ENCODE measurements at places on chromosomes 4 and X.
A peak's percentile ranks its signal among the peaks of the same experiment; 100 is the strongest.

- DNase-seq, result peak; percentile 8
Observed at GRCh38 chrX:47501226-47502074, 18.4 kb upstream of the ZNF41 start.

DNA sequence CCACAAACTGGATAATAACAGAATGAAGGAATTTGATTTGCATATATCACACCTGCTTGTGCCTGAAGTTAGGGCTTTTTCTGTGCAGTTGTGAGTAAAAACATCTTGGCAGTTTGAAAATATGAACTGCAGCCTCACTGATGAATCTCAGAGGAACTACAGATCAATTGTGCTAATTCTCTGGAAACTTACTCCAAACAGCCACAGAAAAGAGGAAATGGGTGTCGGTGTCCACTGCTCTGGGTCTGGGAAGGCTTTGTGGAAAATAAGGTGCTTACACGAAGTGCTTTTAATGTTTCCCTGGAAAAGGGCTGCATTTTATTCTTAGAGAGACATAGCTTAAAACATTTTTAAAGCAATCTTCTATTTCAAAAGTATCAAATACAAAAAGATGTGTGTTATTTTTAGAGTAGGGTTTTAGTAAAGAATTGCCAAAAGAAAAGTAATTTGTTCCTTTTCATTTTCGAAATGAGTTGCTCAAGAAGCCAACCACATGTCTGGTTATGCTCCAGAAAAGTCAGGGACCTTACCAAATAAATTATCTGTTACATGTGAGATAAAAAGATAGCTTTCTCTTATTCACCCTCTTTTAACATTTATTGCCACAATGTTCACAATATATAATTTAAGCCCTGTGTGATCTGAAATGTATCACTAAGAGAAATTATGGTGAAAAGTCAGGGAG, 240.1 kb downstream of the FRAS1 start:
- no peak for DNase-seq

GRCh38 chrX:104284507-104284906, 29.8 kb upstream of the ESX1 start:
- no peak for DNase-seq

DNA sequence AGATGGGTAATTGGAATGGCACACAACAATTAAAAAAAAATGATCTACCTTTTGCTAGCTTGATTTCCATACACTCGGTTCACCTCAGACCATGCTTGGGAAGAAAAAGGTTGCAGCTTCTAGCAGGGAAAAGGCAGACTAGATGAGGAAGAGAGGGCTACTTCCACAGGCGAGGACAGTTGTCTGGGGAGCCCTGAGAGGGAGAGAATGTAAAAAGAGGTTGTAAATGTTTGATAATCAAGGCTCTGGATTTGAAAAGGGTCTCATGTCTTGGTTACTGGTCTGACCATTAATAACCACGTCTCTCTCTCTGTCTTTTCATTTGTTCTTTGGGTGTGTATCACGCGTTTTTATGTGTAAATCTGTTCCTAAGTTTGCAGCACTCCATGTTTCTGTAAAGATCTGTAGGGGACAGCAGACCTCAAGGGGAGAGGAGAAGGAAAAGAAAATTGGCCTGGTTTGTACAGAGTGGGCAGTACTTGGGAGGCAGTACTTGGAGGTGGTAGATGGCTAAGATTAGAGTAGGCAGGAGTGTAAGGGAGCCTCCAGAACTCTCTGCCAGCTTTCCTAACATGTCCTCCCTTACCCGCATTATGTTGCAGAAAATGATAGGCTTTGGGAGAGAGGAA, 750 bp downstream of the ARMCX5 start:
- no peak for DNase-seq

DNA sequence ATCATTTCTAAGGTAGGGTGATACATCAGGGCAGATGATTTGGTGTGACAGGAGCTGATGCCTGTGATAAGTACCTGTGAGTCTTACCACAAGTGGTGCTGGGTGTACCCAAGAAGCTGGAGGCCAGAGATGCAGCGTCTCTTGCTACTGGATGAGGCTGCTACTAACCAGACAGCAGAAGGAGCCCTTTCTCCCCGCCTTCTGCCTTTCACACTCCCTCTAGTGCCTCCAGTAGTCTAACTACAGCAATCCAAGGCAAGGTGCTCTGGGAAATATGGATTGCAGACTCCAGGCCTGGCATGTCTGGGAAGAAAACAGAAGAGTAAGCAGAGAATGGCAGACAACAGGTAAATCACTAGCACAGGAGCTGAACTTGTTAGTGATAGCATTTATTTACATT, 470.8 kb downstream of the NKX6-1 start:
- DNase-seq, result no peak

- DNase-seq, result no peak
Observed at GRCh38 chr4:45693746-45694145, 430.1 kb downstream of the GABRG1 start.

DNA sequence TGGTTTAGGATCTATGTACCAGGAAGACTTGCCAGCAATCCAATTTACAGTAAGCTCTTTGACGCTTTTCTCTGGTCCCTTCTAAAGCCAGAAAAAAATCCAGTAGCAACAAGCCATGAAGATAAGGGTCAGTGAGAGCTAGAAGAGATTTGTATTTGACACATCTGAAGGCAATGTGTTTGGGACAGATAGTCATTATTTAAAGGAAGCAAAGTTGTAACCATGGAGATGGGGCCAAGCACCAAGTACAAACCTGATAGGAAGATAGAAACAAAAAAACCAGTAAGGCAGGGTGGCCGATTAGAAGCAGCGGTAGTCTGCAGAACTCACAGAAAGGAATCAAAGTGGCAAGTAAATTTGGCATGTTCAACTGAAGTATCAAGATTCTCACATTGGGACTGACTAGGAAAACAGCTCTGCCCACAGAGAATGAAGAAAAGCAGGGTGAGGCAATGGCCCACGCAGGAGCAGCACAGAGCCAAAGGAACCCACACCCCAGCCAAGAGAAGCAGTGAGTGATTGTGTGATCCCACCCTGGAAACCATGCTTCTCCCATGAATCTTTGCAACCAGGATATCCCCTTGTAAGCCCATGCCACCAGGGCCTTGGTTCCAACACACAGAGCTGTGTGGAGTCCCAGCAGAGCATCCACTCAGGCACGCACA, 12.9 kb upstream of the C4orf54 start:
- DNase-seq, result no peak

- no peak for DNase-seq
Observed at GRCh38 chr4:184030036-184030435, 124.9 kb downstream of the STOX2 start.

DNA sequence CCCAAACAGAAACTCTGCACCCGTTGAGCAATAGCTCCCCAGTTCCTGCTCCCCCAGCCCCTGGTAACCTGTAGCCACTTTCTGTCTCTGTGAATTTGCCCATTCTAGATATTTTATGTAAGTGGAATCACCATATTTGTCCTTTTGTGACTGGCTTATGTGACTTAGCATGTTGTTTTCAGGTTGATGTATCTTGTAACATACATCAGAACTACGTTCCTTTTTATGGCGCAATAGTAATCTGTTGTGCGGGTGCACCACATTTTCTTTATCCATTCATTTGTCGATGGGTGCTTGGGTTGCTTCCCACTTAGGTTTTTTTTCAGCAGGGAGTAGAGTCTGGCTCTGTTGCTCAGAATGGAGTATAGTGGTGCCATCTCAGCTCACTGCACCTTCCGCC, 6.6 kb upstream of the PDZD4 start:
- DNase-seq, result no peak

DNA sequence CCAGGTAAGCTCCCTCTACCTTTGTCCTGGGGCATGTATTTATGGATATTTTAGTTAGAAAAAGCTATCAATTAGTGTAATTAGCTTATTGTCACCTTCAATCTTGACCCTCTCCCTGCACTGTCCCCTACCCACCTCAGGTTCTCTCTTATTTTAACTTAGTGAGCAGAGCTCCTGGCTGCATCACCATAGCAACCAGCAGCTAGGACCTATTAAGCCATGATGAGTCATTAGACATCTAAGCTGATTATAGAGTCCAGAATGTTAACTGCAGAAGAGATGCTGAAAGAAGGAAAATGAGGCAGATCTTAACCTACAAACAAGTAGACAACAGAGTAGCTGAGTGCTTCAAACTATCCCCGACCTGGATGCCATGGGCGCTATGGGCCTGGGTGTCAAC, 36.6 kb downstream of the MAGEE2 start:
- no peak for DNase-seq

GRCh38 chr4:26746802-26747213, 113.8 kb upstream of the STIM2 start:
- no peak for DNase-seq

- no peak for DNase-seq
Observed at GRCh38 chr4:41751449-41752061, 3.0 kb upstream of the PHOX2B start.

- no peak for DNase-seq
Observed at GRCh38 chrX:723781-724180, 93.2 kb downstream of the SHOX start.

- peak; percentile 2 for DNase-seq
Observed at GRCh38 chr4:48578132-48578968, 88.3 kb downstream of the ZAR1 start.

DNA sequence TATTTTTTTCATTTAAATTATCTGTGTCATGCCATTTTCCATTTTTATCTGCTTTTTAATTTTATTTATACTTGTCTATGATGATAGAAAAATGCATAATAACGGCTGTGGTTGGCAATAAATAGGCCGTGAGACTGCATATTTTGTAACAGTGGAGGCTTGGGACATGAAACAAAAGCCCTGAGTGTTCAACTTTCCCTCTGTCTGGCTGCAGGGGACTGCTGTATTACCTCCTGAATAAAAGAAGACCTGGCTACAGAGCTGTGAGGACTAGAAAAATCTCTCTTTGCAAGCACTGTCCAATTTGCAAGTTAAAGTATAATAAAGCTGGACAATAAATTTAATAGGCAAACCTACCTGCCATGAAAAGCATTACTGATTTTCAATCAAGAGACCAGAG, 82.1 kb downstream of the MAGEB10 start:
- DNase-seq, result no peak

GRCh38 chr4:76709772-76710090, 188.2 kb downstream of the SOWAHB start:
- DNase-seq, result no peak

GRCh38 chr4:37976507-37976906, 16.3 kb downstream of the PTTG2 start:
- DNase-seq, result no peak

- DNase-seq, result no peak
Observed at GRCh38 chr4:128803783-128804182, 5.7 kb upstream of the JADE1 start.

- DNase-seq, result no peak
Observed at GRCh38 chrX:119655125-119655524, 37.8 kb downstream of the SEPTIN6 start.

GRCh38 chr4:119679251-119679650, 50.6 kb upstream of the PDE5A start:
- DNase-seq, result no peak

GRCh38 chr4:74230902-74231499, 73.1 kb downstream of the MTHFD2L start:
- no peak for DNase-seq

- peak; percentile 95 for DNase-seq
Observed at GRCh38 chrX:49184294-49185281, 1.6 kb downstream of the PRICKLE3 start.

DNA sequence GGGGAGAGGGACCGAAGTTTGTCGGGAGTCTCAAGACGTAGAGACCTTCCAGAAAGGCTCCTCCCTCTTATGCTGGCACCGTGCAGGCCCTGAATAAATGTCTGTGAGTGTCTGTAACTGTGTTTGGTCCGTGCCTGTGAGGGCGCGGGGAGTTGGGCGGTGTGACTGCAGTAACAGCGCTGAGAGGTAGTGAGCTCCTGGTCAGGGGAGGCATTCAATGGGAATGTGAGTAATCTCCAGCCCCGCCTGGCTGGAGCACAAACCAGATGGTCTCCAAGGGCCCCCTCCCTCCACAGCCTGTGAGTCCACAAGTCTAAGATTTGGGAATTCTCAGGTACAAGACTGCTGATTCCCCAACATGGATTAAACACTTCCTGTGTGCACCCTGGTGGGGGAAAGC, 100.0 kb downstream of the HMX1 start:
- DNase-seq, result no peak

DNA sequence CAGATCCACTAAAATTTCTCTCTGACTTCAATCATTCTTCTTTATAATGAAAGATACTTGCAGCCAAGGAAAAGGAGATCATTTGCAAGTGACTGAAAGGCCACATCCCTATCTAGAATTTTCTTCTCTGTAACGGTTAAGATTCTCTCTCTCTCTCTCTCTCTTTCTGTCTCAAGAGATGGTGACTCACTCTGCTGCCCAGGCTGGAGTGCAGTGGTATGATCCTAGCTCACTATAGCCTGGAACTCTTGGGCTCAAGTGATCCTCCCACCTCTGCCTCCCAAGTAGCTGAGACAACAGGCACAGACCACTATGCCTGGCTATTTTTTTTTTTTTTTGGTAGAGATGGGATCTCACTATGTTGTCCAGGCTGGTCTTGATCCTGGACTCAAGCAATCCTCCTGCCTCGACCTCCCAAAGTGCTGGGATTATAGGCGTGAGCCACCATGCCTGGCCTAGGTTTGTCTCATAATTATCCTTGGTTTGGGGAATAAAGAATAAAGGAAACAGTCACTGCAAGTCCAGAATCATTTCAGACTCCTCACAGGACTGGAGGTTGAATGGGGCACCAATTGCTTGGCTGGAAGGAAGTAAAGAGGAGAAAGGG, 33.3 kb upstream of the GALNT7 start:
- DNase-seq, result no peak

DNA sequence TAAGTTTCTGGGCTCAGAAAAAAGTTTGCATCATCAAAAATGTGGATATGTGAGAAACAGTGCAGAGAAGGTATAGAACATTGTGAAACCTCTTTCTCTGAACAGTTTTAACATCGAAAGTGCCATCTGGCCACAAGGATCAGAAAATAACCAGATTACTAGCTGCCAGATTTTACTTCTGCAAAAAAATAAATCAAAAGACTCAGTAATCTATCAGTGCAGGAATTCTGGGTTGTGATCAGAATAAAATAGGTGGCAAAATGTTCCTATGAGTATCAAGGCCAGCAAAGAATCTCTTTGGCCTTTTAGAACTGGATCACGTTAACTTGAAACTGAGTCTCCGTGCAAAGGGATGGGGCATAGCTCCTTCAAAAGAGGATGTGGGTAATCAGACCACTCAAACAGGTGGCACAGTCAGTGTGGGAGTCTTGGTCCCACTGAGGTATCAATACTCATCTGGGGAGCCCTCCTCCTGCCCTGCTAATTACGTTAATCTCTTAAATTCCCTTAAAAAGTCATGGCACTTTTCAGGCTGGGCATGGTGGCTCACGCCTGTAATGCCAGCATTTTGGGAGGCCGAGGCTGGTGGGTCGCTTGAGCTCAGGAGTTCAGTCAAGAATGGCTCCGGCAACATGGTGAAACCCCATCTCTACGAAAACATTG, 26.7 kb upstream of the RBM47 start:
- no peak for DNase-seq

DNA sequence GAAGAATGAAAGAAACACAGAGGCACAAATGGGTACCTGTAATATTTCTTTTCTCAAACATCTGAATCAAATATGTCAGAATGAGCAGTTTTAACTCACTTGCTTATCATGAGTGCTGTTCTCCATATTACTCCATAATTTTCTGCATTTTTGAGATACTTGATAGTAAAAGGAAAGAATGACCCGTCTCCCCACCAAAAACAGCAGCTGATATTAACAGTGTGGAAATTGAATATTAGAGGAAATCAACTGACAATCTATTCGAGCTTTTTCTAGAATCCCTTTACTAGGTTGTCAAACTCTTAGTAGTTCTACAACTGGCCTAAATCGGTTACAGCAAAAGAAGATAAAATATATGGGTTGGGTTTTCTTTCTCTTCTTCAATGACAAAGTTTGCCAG, 49.9 kb upstream of the HELT start:
- DNase-seq, result no peak

GRCh38 chr4:1449833-1450741, 43.8 kb upstream of the NKX1-1 start:
- DNase-seq, result no peak

All from NCI-H2107 (cell line).